ENCODE measurements at places on chromosomes 16 and 17.

- peaks cover 24% of the 10 kb centered on the region for H3K36me3 ChIP-seq
- no peak for DNase-seq
- H3K4me3 ChIP-seq = no peak overlapping the region
- H3K4me1 ChIP-seq = peaks cover 24% of the 10 kb centered on the region
- no peak overlapping the region for H3K27ac ChIP-seq
These were observed 9.6 kb downstream of the FHOD1 start for GRCh38 chr16:67237396-67238277.

GRCh38 chr17:52376137-52376536, 217.6 kb upstream of the CA10 start:
- no peaks in the 10 kb centered on the region for H3K36me3 ChIP-seq
- DNase-seq = no peak
- no peak overlapping the region for H3K27ac ChIP-seq

- no peak for DNase-seq
- peaks cover 70% of the 10 kb centered on the region for H3K27me3 ChIP-seq
- no peak overlapping the region for H3K27ac ChIP-seq
- H3K36me3 ChIP-seq = peaks cover 10% of the 10 kb centered on the region
These were observed 2.1 kb downstream of the HSF4 start for GRCh38 chr16:67166598-67167168.

- DNase-seq = no peak
- no peak overlapping the region for H3K4me3 ChIP-seq
- peaks cover 4% of the 10 kb centered on the region for H3K4me1 ChIP-seq
- no peaks in the 10 kb centered on the region for H3K36me3 ChIP-seq
- peaks cover 10% of the 10 kb centered on the region for H3K27me3 ChIP-seq
These were observed 7.0 kb upstream of the PKMYT1 start for GRCh38 chr16:2987286-2987685.

GRCh38 chr17:35256629-35257028, 13.8 kb downstream of the SLFN5 start:
- H3K36me3 ChIP-seq = peaks cover 75% of the 10 kb centered on the region
- H3K4me3 ChIP-seq = no peak overlapping the region
- H3K27me3 ChIP-seq = no peaks in the 10 kb centered on the region
- no peak for DNase-seq
- no peak overlapping the region for H3K27ac ChIP-seq

GRCh38 chr17:80718428-80718827, 173.8 kb downstream of the RPTOR start:
- peak overlapping the region; percentile 57 for H3K27ac ChIP-seq
- H3K4me1 ChIP-seq = peaks cover 26% of the 10 kb centered on the region
- peaks cover 22% of the 10 kb centered on the region for H3K36me3 ChIP-seq
- no peak for DNase-seq
- H3K4me3 ChIP-seq = no peak overlapping the region
- no peaks in the 10 kb centered on the region for H3K27me3 ChIP-seq

DNA sequence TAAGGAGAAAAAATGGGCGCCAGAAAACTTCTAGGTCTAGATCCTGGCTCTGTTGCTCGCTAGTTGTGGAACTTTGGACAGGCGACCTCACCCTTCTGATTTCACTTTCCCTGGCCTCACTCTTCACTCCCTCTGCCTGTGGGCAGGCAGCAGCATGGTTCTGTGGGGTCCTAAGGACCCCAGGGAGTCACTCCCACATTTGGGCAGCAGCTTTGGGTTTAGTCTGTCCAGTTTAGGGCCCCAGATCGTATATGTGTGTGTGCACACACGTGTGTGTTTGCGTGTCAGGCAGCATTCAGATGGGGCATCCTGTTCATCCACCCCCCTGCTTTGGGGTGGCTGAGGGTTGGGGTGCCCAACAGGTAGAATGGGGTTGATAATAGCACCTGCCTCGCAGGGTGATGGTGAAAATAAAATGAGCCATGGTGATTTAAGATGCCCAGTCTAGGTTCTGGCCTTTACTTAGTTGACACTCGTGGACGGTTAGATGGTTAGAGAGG, 102.2 kb downstream of the RAB11FIP4 start:
- peak overlapping the region; percentile 97 for H3K27ac ChIP-seq
- H3K27me3 ChIP-seq = no peaks in the 10 kb centered on the region
- peaks cover 72% of the 10 kb centered on the region for H3K4me1 ChIP-seq
- peak overlapping the region; percentile 73 for H3K4me3 ChIP-seq

DNA sequence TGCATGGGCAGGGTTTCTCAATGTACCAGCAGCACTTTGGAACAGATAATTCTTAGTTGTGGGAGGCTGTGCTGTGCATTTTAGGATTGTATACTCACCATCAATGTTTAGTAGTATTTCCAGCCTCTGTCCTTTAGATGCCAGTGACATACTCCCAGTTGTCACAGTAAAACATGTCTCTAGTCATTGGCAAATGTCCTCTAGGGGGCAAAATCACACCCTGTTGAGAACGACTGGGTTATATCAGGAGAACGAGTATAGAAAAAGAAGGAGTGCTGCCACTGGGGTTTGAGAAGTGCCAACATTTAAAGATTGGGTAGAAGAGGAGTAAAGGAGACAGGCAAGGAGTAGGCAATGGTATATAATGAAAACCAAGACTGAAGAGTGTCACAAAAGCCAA, 37.9 kb upstream of the SMIM36 start:
- H3K27me3 ChIP-seq = peaks cover 22% of the 10 kb centered on the region
- no peaks in the 10 kb centered on the region for H3K36me3 ChIP-seq
- H3K4me3 ChIP-seq = no peak overlapping the region
- H3K27ac ChIP-seq = no peak overlapping the region

- no peak overlapping the region for H3K27ac ChIP-seq
- H3K4me3 ChIP-seq = no peak overlapping the region
- H3K27me3 ChIP-seq = no peaks in the 10 kb centered on the region
- DNase-seq = no peak
- H3K36me3 ChIP-seq = peaks cover 1% of the 10 kb centered on the region
These were observed 7.1 kb downstream of the TMEM97 start for GRCh38 chr17:28326114-28326513.

DNA sequence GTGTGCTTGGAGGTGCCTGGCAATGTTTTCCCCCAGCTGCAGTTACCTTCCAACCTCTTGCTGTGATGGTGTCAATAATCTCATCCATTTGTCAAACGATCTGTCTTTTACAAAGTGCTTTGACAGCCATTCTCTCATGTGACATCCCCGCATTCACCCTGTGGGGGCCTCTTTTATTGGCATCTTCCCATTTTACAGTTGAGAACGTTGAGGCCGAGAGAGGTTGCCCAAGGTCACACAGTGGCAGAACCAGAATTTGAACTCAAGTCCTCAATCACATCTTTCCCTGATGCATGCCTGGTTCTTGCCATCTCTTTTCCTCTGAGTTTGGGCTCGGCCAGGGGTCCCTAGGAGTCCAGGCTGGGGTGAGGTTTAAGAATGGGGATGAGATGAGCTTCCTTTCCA, 1.5 kb downstream of the TAOK2 start:
- peak overlapping the region; percentile 96 for H3K27ac ChIP-seq
- DNase-seq = no peak
- H3K4me1 ChIP-seq = peaks cover 34% of the 10 kb centered on the region
- peak overlapping the region; percentile 86 for H3K4me3 ChIP-seq
- no peaks in the 10 kb centered on the region for H3K27me3 ChIP-seq
- H3K36me3 ChIP-seq = peaks cover 22% of the 10 kb centered on the region

GRCh38 chr17:80555266-80555665, 10.6 kb downstream of the RPTOR start:
- H3K4me1 ChIP-seq = peaks cover 8% of the 10 kb centered on the region
- H3K27ac ChIP-seq = no peak overlapping the region
- no peak overlapping the region for H3K4me3 ChIP-seq
- H3K27me3 ChIP-seq = no peaks in the 10 kb centered on the region
- H3K36me3 ChIP-seq = no peaks in the 10 kb centered on the region

- no peaks in the 10 kb centered on the region for H3K27me3 ChIP-seq
- no peak for DNase-seq
- peaks cover 18% of the 10 kb centered on the region for H3K36me3 ChIP-seq
These were observed 21.5 kb upstream of the CCL5 start for GRCh38 chr17:35901631-35902175.

GRCh38 chr16:5838071-5838470, 740.5 kb upstream of the EEF2KMT start:
- H3K4me1 ChIP-seq = no peaks in the 10 kb centered on the region
- no peak overlapping the region for H3K27ac ChIP-seq
- H3K4me3 ChIP-seq = no peak overlapping the region
- H3K27me3 ChIP-seq = no peaks in the 10 kb centered on the region

- H3K4me3 ChIP-seq = peak overlapping the region; percentile 43
- H3K4me1 ChIP-seq = peaks cover 21% of the 10 kb centered on the region
- H3K27me3 ChIP-seq = peaks cover 50% of the 10 kb centered on the region
- H3K36me3 ChIP-seq = no peaks in the 10 kb centered on the region
These were observed 4.6 kb upstream of the CLDN9 start for GRCh38 chr16:3007957-3008689.

DNA sequence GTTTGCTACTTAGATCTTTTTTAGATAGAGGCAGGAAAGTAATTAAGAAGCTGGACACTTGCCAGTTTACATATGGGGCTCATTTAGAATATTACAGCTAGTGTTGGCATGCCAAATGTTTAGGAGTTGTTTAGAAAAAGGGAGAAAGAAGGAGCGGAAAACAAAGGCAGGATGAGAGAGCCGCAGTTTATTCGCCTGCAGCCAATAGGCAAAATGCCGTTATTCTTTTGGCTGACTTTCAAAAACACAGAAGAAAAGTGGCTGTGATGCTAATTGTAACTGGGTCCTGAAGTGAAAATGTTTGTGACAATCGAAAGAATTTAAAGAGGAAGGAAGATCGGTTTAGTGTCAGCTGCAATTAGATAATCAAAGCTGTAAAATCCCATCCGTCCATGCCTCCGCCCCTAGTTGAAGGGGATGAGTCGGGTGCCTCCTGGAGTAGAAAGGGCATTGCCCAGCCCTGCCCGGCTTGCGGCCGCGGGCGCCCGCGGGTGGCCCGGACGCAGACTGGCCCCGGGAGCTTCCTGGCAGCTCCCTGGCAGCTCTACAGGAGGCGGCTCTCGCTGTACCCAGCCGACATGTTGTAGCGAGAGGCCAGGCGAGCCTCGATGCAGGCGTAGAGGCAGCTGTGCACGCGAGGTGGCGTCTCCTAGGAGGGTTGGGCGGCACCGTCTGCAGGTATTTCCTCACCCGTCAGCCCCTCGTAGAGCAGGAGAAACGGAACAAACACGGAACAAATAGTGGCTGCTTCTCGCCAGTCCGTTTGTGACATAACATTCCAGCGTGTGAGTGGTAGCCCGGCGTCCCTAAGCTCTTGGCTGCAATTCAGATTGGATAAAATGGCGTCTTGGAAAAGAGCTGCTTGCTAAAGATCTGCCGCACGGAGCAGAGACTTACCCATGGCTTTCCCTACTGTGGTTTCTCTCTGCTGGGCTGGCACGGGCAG, 82.2 kb downstream of the TNRC6C start:
- no peaks in the 10 kb centered on the region for H3K27me3 ChIP-seq
- H3K4me3 ChIP-seq = peak overlapping the region; percentile 67
- peaks cover 35% of the 10 kb centered on the region for H3K36me3 ChIP-seq
- peak overlapping the region; percentile 54 for H3K27ac ChIP-seq
- DNase-seq = peak; percentile 39

DNA sequence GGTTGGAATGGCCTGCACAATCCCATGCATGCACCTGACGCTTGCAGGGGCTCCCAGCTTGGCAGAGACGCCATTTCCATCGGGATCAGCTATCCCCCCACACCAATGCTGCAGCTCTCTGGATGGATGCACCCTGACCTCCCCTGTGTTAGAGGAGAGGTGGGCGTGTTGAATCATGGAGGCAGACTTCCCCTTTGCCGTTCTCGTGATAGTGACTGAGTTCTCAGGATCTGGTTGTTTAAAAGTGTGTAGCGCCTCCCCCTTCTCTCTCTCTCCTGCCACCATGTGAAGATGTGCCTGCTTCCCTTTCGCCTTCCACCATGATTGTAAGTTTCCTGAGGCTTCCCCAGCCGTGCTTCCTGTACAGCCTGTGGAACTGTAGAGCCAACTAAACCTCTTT, 17.8 kb upstream of the KCNH6 start:
- H3K4me3 ChIP-seq = no peak overlapping the region
- H3K4me1 ChIP-seq = no peaks in the 10 kb centered on the region
- H3K36me3 ChIP-seq = no peaks in the 10 kb centered on the region

- peak overlapping the region; percentile 98 for H3K4me3 ChIP-seq
- H3K36me3 ChIP-seq = peaks cover 7% of the 10 kb centered on the region
- H3K4me1 ChIP-seq = peaks cover 18% of the 10 kb centered on the region
These were observed 287 bp upstream of the INTS2 start for GRCh38 chr17:61928101-61928436.

GRCh38 chr16:6104428-6104827, 1006.8 kb upstream of the EEF2KMT start:
- H3K4me1 ChIP-seq = no peaks in the 10 kb centered on the region
- H3K27me3 ChIP-seq = no peaks in the 10 kb centered on the region
- H3K27ac ChIP-seq = no peak overlapping the region
- H3K4me3 ChIP-seq = no peak overlapping the region
